ENCODE measurements at places on chromosomes 5 and 9.

DNA sequence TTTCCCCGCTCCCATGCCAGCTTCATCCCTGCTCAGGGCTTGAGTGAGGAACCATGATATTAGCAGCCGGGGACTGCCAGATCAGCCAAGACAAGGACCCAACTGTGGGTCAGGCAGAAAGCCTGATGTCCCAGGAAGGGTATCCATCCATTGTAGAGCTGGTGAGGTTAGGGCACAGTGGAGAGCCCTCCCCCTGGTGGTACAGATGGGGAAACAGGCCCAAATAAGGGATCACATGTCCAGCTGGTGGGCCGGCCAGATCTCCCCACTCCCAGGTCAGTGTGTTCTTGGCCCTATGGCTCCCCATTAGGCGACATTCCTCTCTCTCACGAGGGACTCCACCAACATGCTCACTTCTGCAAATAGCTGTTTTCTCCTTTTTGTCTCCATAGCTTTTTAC, 9.0 kb downstream of the CDX1 start:
- no peak for DNase-seq

- no peak for DNase-seq
Observed at GRCh38 chr9:131808291-131808690, 68.4 kb upstream of the RAPGEF1 start.

DNA sequence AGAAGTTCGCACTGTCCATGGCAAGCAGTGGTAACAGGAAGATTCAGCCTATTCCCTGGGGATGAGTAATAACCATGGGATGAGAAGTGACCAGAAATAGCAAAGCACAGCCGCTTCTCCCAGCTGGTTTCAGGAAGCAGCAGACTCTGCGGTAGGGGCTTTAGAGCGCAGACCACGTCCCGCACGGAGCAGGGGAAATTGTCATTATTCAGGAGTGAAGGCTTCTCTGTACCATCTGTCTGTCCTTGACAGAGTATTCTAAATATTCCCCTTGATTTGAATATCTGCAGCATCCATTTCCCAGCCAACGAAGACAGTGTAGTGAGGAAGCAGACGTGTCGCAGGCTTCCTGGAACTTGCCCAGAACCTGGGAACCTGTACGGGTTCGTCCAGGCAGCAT, 159.6 kb downstream of the NXNL2 start:
- no peak for DNase-seq

DNA sequence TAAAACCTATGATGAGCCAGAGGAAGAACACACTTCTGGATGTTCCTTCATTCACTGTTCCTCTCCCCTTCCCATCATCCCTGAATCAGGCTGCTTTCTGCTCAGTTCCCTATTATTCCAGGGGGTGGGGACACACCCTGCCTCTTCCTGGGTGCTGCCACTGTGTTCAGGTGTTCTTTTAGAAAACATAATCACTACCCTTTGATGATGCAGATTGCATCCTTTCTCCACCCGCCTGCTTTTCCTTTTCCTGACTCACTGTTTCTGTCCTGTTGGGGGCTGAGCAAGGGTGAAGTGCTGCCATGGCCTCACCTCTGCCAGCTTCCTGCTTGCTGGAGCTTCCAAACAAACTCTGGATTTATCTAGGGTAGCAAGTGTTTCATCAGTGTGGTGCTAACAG, 331.9 kb upstream of the GRIA1 start:
- no peak for DNase-seq

GRCh38 chr9:128078504-128079434, 10.7 kb downstream of the SLC25A25 start:
- DNase-seq, result peak; percentile 93

GRCh38 chr5:40628407-40628806, 51.3 kb upstream of the PTGER4 start:
- DNase-seq, result no peak

GRCh38 chr9:96441798-96442445, 8.0 kb upstream of the HABP4 start:
- no peak for DNase-seq
